ENCODE measurements at places on chromosomes 3 and 15.

- no peak for DNase-seq
Measured at GRCh38 chr3:136932523-136932922, 25.3 kb upstream of the IL20RB start.

DNA sequence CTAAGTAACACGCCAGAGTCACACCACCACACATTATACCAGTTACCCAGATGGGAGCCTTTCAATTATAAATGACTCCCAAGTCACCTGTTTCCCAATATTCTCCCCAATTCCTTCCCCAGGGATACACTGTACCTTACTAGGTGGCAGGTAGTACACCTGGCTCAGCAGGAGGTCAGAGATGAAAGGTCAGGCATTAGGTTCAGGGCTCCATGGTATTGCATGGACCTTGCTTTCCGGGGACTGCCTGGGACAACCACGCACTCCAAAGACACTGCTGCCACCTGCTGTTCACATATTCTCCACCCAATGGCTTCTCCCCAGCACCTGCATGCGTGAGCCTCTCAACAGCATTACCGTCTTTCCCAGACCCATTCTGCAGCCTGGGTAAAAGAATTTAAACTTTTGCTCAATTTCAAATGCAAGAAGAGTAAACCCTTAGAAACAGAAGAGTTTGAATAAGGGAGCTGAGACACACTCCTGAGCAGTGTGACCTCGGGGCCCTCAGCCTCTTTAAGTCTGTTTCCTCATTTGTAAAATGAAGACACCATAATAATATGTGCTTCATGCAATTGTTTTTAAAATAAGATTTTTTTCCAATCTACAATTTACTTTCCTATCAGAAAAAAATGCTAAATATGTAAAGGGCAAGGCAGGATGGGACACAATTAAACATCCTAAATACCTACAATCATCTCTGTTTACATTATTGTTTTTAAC lies 28.0 kb upstream of the LACTB start:
- peak; percentile 24 for DNase-seq

- DNase-seq, result no peak
Measured at GRCh38 chr3:42721690-42722089, 19.1 kb upstream of the HHATL start.

DNA sequence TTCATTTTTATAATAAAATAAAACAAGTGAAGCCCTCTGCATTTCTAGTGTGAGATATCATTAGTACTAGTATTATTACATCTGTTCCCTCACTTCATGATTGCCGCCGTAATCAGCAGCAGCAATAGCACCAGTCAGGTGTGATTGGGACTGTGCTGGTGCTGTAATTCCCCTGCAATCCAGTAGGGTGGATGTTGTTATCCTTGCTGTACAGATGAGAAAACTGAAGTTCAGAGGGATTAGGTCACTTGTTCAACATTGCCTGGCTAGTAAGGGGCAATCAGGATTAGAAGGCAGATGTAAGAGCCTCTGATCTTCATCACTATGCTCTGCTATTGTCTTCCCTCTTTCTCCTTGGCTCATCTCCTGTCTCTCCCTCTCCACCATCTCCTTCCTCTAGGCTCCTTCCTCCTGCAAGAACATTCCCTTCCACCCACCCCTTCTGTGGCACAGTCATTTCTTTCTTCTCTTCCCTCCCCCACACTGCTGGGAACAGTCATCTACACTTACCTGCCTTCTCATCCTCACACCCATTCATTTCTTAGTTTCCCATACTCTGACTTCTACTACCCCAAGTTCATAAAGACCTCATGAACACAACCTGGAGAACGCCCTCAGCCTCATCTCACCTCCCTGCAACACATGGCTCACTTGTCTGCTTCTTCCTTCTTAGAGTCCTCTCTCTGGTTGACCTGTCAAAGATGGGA lies 29.7 kb downstream of the CRYGS start:
- no peak for DNase-seq

DNA sequence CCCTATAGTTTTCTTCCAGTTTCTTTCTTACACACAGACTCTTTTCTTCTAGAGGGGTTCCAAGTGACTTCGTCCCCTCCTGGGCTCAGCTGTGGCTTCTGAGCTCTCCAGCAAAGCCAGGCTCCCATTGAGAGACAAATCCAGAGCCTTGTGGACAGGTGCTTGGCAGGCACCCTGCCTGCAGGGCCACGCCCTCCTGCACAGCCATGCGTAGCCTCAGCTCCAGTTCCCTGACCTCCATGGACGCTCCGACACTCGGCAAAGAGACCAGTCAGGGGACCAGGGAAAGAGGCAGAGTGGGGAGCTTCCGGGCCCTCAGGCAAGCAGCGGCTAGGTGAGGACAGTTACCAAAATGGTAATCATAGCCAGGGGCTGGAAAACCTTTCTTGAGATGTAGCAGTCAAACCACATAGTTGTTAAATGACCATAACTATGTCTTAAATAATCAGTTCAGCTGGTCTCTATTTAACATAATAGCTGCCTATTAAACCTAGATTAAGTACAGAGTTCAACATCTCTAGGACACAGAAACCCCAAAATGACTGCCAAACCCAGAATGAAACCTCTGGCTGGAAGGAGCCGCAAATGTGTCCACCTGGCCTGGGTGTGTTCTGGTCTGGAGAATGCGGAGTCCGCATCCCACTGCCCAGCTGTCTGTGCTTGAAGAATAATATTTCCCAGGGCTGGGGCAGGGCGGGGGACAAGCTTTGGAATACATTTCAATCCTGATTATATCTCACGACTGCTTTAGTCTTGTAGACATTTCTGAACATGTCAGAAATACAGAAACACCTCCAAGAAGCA lies 69.3 kb upstream of the RGMA start:
- DNase-seq, result no peak

- DNase-seq, result no peak
Measured at GRCh38 chr3:102057781-102058421, 208.6 kb downstream of the NFKBIZ start.

- no peak for DNase-seq
Measured at GRCh38 chr15:48928877-48929538, 34.7 kb downstream of the SHC4 start.

DNA sequence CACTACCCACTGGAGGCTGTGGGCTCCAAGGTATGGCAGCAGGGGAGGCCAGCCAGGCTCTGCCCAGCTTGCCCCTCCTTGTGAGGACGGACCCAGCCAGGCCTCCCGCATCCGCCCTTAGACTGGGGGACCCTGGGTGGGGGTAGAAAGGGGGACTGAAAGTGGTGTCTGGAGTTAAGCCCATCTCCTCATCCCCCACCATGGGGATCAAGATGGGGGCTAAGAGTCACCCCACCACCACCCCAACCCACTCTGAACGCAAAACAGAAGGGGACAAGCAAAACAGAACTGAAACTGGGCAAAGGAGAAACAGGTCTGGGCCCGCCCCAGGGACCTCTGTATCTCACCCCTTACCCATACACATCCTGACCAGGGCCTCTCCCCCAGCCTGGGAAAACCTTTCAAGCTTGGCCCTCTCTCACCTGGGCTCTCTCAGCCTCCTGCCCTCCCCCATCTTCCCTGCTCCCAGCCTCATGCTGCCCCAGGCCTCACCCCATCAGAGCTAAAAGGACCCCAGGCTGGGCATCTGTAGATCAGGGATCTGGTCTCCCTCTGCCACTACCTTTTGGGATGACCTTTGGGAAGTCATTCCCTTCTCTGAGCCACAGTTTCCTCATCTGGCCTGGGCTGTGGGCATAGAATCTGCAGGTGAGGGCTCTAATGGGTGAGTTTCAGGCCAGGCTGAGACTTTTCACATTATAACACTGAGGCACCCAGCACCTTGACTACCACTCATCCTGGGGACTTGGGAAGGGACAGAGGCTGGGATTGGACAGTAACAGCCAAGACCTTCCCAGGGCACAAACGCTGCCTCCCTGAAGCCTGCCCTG lies 30.0 kb upstream of the CYP11A1 start:
- DNase-seq, result no peak

DNA sequence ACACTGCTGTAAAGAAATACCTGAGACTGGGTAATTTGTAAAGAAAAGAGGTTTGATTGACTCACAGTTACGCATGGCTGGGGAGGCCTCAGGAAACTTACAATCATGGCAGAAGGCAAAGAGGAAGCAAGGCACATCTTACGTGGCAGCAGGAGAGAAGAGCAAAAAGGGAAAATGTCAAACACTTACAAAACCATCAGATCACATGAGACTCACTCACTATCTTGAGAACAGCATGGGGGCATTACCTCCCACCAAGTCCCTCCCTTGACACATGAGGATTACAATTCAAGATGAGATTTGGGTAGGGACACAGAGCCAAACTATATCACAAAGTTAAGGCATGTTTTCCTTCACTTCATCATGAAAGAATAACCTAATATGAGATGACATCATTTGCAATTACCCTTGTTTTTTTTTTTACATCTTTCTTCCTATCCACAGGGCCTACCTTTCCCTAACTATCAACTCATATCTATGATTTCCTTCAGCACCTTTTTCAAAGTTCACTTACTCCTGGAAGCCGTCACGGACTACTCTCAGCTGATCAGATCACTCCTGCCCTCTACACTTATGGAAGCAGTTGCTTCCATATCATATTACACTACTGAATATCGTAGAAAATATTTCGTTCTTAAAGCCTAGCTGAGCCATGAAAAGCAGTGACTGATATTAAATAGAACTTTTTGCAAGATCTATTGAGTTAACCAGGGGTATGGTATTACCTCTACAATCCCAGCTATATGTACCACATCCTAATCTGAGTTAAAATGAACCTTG lies 25.5 kb upstream of the ATP8B4 start:
- DNase-seq, result no peak

DNA sequence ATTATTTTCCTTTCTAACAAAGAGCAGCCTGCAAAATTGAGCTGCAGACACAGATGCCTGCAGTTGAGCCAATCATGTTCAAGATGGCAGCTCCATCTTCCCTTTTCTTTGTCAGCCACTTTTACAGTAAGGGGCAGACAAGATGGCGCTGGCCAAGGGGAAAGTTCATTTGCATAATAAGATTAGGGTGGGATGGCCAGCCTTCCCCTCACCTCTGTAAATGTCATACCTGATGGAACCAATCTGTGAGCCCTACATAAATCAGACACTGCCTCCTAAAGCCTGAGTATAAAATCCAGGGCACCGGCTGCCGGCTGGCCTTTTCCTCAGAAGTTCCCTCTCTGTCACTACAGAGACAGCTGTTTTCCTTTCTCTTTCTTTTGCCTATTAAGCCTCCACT lies 15.8 kb downstream of the PATL2 start:
- DNase-seq, result no peak

DNA sequence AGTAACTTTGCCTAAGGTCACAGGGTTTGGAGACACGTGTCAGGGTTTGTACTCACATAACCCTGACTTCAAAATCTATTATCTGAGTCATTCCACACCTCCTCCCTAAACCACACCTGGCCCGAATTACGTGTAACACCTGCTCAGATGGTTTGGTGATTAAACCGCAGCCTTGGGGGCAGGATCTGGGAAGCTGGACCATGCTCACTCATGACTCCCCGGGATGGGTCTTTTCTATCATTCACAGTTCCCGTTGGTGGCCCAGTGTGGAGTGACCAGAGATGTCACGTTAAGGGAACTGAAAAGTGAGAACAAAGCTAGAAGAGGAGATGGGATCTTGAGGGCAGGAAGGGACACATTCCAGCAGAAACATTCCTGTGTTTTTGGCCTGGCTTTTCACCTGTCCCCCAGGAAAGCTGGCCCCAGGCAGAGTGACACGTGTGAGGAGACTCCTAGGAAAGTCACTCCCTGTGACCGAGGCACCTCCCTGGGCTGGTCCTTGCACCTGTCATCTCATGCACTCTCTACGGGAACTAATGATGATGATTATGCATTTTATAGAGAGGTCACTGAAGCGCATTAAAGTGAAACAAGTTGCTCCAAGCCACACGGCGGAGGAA lies 75.4 kb upstream of the POMGNT2 start:
- DNase-seq, result no peak

- no peak for DNase-seq
Measured at GRCh38 chr3:127628788-127629466, at the start of gene PODXL2. Gene PODXL2 (plus strand): TSS chr3:127629185. CDS start chr3:127629220, 35 bp downstream.

- no peak for DNase-seq
Measured at GRCh38 chr3:70882104-70882503, 569.7 kb upstream of the MDFIC2 start.

- no peak for DNase-seq
Measured at GRCh38 chr3:192675958-192676649, 51.2 kb downstream of the FGF12 start.

- DNase-seq, result no peak
Measured at GRCh38 chr15:26889298-26889898, 22.5 kb downstream of the GABRA5 start.

GRCh38 chr3:75272691-75273090 lies 391.4 kb upstream of the FRG2C start:
- DNase-seq, result no peak

DNA sequence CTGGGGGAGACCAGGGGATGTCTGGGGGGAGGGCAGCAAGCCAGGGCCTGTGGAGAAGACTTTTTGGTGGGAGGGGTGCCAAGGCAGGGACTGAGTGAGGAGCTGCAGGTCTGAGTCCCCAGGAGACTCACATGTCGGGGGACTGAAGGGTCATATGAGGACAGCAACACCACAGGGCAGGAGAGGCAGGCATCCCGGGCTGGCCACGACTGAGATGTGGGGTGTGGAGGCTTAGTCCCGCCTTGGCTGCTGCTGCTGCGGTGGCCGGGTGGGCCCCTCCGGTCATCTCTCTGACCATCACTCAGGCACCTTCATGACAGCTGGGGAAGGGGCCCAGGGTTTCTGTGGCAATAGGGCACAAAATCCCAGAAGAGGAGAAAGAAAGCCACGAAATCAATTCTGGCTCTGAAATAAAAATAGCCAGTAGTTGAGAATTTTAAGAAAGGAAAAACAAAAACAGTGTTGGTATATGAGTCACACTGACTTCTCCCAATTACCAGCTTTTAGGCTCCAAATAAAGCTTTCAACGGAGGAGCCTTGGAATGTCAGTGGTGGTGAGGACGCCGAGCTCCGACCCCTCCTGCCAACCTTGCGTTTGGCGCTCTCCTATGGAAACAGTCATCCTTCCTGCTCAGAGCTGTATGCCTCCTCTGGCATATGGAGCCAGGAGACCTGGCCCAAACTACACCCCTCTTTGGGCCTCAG lies 52.9 kb upstream of the ITGA11 start:
- DNase-seq, result no peak

GRCh38 chr3:4800595-4800994 lies 178.6 kb upstream of the BHLHE40 start:
- DNase-seq, result no peak

- DNase-seq, result no peak
Measured at GRCh38 chr3:186178412-186178811, 69.5 kb upstream of the ETV5 start.

GRCh38 chr15:90765531-90765930 lies 48.4 kb downstream of the BLM start:
- DNase-seq, result no peak

DNA sequence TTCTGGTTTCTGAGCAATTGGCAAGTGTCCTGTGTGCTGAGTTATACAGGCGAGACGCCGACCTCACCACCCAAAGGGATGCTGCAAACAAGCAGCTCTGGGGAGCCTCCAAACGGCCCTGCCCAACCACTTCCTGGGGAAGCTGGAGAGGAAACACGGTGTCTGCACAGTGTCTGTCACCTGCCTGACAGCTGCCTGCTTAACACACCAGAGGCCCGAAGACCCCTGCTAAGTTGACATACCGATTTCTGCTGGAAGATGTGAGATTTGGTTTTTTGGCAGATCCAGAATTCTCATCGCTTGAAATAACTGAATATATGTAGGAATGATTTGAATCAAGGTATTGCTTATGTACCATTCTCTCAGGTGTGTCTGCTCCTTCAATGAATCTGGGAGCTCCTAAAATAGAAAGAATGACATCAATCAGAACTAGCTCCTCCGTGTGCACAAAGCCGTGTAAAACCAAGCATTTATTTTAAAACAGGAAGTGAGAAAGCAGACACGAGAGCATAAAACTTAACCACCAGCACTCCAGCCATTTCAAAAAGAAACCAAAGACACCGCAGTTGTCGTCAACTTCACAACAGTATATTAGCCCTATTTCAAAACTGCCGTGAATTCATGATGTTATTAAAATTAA lies 27.2 kb downstream of the LRRC2 start:
- DNase-seq, result peak; percentile 70

Data from activated CD4-positive, CD25-positive, alpha-beta regulatory T cell (primary cell).